ENCODE measurements at places on chromosomes 6 and 20.

GRCh38 chr20:35871259-35871771, 83.0 kb downstream of the SCAND1 start:
- DNase-seq: no peak

- DNase-seq: no peak
These were observed 10.4 kb downstream of the ACAT2 start for GRCh38 chr6:159772196-159772595.

DNA sequence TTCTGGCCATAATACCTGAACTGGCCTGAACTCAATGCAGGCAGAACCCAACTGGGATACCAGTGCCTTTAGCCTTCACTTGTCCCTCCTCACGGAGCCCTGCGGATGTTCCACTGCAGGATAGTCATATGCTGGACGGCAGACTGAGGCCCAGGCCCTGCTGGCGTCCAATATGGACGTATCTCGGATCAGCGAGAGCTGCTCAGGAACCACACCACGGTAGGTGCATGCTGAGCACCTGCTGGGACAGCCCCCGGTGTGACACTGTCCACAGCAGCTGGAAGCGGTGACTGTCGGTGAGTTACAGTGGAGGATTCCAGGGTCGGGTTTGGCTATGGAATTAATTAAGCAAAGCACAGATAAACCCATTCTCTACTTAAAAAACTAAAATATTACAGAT, 48.7 kb downstream of the PSMG4 start:
- no peak for DNase-seq

GRCh38 chr6:82385961-82386360, 22.3 kb downstream of the TPBG start:
- no peak for DNase-seq

- no peak for DNase-seq
These were observed at the start of gene SLC13A3 for GRCh38 chr20:46651091-46651962. Gene SLC13A3, minus strand, starts transcription at chr20:46651459. Its CDS starts 38 bp downstream, at chr20:46651421.

DNA sequence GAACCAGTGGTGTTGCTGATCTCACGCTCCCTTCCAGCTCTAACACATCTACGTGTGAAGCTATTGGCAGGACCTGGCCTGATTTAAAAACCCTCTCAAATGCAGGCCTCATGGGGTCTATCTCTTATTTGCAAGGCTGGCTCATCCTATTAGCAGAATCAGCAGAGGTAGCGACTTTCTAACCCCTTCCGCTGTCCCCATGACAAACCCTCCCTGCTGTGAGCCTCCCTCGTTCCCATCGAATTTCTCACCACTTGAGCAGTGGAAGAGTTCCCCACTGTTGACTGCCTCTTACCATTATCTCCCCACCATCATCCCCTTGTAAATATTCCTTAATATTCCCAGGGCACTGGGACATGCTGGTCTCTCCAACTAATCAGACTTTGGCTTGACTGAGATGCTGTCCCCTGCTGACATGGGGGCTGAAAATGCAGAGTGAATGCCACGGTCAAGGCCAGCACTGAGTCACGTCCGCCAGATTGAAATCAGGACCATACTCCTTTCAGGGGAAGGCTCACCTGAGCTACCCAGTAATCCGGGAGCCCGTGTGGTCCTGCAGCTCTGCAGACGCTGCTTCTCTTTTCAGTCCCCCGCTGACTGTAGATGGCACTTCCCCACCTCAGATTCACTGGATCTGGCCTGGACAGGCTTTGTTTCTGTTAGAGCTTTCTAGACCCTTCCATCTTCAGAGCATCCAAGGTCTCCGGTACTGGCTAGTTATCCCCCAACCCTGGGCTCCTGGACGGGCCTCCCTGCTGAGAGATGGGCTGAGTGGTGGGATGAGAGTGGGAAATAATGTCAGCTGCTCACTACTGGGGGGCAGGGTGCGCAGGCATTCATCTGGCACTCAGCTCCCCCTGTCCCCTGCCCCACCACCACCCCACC, 23.1 kb downstream of the AAR2 start:
- no peak for DNase-seq

- no peak for DNase-seq
These were observed 7.9 kb downstream of the ZDHHC14 start for GRCh38 chr6:157388924-157389323.

DNA sequence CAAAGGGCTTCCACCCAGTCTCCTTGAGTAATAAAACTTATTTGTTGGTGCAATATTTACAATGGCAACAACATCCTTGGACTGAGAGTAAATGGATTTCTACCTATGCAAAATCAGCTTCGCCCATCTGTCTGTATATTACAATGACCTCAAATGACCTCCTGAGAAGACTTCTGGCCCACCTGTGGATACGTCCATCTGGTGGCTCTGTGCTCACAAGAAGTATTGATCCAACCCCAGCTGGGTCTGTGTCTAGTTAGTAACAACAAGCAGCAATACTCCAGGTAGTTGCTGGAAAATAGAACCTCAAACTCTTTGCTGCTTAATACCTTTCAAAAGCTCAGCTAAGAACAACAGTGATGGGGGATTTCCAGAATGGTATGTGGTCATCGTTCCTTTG, 34.7 kb upstream of the GSTA4 start:
- no peak for DNase-seq

DNA sequence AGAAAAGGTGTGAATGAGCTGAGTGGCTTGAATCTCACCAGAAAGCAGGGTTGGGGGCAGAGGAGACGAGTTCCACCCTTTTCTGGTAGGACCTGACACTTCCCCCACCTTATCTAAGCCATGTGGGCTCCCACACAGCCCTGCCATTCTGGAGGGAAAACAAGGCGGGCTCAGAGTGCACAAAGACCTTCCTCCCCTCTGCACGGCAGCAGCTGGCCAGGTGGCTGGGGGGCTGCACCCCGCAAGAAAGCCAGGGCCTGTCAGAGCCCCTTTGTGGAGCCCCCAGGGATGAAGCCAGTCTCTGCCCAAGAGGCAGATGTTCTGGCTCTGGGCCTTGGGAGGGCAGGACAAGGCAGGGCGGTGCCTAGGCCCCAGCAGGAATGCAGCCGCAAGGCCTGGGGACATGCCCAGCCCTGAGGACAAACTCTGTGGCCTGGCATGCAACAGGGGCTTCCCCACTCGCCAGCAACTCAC, 48.4 kb upstream of the DSN1 start:
- DNase-seq: no peak

- no peak for DNase-seq
These were observed 1142.8 kb upstream of the EYS start for GRCh38 chr6:66849843-66850242.

- no peak for DNase-seq
These were observed 47.2 kb upstream of the FAM8A1 start for GRCh38 chr6:17552861-17553260.

- DNase-seq: no peak
These were observed 254.1 kb downstream of the PRL start for GRCh38 chr6:22042706-22043105.

GRCh38 chr6:31870385-31870921, 7.8 kb upstream of the NEU1 start:
- no peak for DNase-seq

DNA sequence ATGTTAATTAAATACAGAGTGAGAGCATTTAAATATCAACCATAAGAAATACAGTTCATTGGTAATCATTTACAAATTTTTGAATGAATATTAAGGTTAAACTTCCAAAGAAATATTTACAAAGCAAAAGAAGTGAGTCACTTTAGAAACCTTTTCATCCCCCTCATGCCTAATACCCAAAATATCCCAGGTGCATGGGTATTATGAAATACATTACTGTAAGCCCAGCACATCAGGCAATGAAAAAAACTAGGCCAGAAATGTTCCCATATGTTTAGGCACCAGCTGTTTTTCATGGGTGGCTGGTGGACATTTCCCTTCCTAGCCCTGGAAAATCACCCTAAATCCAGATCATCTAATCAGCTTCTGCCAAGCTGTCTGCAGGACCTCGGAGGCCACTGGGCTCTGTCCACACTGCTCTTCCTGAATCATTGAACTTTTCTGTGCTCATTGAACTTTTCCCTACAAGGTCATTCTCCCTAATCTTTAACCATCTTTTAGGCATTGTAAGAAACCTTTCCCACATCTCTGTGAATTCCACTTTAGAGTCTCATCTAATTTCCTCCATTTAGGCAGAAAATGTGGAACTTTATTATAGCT, 145.3 kb upstream of the STXBP5 start:
- no peak for DNase-seq

All from GM13976 (cell line).